ENCODE measurements at places on chromosomes 12 and 14.

DNA sequence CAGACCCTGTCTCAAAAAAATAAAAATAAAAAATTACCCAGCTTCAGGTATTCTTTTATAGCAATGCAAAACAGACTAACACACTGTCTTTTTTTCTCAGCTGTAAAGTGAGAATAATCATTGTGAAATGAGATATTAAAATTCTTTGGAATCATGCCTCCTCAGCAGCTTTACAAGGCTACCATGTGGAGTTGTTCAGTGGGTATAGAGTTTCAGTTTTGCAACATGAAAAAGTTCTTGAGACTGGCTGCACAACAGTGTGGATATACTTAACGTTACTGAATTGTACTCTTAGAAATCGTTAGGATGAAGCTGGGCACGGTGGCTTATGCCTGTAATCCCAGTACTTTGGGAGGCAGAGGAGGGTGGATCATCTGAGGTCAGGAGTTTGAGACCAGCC, 15.7 kb upstream of the MAPKAPK5 start:
- DNase-seq: no peak

DNA sequence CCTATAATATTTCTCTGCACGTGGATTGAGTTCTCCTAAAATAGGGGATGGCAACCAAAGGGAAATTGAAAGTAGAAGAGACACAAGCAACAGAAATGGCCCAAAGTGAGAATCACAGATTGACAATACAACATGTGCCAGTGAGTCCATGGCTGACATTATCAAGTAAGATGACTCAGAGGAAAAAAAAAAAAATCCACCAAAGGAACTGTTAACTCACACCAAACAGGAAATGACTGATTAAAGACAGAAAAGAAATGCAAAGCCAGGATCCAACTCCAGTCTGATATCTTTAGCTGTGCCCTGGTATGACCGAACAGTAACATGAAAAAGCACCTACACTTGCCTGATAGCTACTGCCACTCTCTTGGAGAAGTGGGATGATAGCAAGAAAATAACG, 485.0 kb downstream of the PRKD1 start:
- peak; percentile 39 for DNase-seq

DNA sequence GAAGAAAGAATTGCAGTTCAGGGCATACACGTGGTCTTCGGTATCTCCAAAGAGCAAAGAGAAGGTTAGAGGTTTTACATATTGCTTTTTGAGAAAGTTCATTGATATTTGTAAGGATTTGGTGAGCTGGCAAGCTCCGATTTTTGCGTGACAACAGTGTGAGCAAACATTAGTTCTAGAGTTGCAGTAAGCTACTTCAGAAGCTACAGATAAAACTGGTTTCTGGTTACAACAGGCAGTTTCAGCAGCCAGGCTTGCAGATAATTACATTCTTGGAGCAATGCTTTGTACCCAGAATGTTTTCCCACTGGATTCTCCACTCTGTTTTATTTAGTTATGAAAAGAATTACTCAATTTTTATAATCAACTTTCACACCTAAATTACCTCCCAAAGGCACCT, 28.2 kb downstream of the KLRK1 start:
- DNase-seq: no peak

- no peak for DNase-seq
Measured at GRCh38 chr14:67060546-67060945, 128.7 kb upstream of the GARIN2 start.

DNA sequence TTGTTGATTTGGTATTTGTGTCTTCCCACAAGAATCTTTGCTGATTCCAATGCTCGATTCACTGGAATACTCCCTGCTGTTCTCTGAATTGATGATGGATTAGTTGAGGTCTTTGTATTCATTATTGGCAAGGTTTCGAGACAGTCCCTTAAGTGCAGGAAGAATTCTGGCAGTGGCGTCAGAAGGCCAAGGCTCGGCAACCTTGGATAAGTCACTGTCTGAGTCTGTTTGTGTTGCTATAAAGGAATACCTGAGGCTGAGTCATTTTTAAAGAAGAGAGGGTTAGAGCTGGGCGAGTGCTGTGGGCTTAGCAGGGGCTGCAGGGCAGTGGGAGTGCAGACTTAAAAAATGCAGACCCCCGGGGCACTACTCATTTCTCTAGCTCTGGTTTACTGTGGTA, 56.9 kb downstream of the CHST11 start:
- no peak for DNase-seq

GRCh38 chr12:2792671-2793500, 1.9 kb upstream of the FKBP4 start:
- DNase-seq: no peak

DNA sequence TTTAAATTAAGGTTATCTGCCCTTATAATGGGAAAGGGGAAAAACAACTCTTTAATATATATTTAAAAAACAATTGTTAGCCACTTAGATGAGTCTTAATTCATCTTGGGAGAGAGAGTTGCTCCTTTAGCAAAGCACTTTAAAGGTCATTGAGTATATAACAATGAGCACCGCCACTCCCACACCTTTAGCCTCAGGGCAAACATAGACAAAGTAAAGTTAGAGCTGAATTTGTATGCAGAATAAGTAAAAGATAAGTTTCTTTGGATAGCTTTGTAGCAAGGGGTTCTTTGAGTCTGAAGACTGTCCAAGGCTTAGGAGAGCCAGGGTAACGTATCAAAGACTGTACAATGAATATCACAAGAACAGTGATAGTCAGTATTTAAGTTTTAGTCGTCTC, 728.8 kb upstream of the LMO3 start:
- DNase-seq: no peak

- no peak for DNase-seq
Measured at GRCh38 chr12:27208414-27208750, 35.7 kb upstream of the STK38L start.

DNA sequence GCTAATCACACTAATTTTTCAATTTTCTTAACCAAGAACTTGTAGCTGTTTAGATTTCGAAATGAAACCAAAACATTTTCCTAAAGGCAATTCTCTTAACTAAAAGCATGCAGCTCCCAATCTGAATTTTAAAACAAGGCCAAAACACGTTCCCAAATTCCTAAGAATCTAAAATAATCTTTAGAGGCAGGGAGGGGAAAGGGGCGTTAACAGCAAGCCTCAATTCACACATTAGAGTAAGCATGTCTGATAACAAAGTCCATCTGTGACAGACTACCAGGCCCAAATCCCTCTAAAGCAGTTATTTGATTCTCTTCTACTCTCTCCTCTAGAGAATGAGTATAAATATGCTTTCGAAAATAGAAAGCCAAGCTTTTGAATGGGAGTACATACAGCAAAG, 754 bp downstream of the ATG14 start:
- DNase-seq: no peak

GRCh38 chr12:82862069-82862841, 175.5 kb downstream of the TMTC2 start:
- DNase-seq: no peak

- no peak for DNase-seq
Measured at GRCh38 chr12:75603475-75603874, 92.1 kb upstream of the KRR1 start.

DNA sequence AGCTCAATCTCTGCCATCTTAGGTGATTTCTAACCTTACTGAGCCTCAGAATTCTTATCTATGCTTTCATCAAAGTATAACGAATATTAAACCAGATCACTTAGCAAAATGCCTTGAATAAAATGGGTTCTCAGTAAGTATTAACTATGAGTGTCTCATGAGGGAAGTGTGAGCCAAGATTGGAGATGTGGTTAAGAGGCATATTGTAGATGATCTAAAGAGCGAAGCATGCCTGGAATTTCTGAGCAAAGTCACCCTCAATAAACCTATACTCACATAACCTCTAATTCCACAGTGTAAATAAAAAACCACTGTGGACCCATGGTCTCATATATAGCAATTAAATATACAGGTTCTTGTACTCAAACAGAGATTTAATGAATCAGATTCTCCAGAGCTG, 193.1 kb upstream of the FSCB start:
- DNase-seq: peak; percentile 96
